ENCODE measurements at places on chromosomes 1 and 21.

- no peak for DNase-seq
Observed at GRCh38 chr1:84940481-84940880, 47.5 kb upstream of the LPAR3 start.

- DNase-seq: no peak
Observed at GRCh38 chr1:164560556-164560955, 1.6 kb downstream of the PBX1 start.

DNA sequence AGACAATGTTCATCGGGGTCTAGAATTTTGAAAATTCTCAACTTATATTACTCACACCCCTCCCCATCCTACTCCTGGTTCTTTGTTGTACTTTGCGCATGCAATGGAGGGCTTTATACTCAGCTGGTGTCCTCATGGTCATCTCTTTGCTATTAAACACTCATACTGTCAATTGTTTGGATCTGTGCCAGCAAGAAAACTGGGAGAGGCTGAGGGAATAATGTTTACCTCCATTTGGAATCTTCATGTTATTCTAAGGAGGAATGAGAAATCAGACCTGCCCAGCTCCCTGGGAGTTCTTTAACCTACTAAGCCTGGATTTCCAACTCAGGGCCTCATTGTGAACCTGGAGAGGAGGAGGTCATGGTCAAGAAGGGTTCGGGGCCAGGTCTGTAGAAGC lies 143.9 kb upstream of the DNAH14 start:
- DNase-seq: no peak

DNA sequence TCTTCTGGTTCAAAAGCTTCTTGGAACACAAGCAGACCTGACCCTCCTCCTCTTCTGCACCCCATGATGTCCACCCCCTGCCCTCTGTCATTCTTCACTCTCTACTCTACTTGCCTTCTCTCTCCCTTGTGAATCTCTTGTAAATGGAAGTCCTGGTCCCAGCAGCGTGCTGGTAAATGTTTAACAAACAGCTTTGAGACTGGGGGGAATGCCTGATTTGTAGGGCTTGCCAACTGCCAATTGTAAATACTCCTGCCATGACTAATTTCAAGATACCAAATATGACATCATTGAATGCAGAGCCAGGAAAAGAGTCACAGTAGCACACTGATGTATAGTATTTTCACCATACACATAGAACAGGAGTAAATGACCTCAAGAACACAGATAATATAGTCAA lies 40.9 kb upstream of the LRRN2 start:
- no peak for DNase-seq

DNA sequence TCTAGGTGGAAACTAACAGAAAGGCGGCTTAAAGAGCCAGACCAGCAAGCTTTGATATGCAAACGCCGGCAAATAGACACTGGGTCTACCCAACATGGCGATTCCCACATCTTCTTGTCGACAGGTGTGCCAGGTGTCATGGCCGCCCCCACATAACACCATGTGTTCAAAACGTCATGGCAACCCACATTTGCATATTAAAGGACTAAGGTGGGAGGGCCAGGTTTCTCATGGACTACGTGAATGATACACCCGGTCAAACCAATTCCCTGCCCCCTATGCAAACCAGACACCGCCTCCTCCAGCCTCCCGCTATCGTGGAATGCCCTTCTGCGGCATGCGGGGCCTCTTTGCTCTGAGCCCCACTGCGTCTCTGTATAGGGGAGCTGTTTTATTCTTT lies 41.3 kb downstream of the ICOSLG start:
- no peak for DNase-seq

DNA sequence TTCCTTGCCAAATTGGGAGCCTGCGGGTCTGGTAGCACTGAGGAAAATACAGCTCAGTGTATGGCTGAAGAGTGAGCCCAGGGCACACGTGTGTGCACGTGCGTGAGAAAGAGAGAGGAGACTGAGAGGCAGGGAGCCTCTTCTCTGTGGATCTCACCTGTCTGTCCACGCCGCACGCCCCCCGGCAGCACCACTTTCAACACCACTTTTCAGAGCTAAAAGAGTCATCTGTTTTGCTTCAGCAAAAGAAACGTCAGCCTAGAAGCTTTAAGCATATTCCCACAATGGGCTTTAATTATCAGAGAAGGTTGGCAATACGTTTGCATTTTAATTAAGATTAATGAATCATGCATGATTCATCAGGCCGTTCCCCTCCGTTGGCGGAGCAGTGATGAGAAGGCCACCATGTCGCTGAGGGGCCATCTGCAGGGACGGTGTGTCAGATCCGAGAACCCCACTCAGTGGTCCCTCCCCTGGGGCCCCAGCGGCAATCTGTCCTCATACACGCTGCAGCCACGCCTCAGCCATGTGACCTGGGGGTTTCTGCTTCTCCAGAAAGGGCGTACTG lies 56.8 kb downstream of the SIK1 start:
- no peak for DNase-seq

DNA sequence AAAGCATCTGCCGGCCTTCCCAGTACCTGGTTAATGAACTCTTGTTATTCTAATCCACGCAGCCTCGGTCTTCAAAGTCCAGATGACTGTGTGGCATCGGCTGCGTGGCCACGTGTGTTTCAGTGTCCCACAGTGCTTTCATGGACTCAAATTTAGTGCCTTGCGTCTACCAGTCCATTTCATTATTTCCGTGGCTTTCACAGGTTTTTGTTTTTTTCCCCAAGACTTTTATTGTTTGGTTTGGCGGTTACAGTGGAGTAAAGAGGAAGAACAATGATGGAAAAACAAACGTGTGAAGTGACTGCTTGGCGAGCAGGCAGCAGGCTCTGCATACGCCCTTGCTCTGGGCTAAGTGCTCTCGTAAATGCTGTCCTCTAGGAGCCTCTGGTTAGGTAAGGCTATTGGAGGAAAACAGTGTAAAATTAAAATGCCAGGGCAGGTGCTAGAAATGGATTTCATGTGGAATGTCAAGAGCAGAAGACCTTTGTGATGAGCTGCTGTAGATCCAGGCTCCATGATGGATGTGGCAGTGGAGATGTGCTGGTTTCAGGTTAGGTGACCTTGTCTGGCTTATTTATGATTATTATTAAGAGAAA lies 536.3 kb downstream of the KIF26B start:
- no peak for DNase-seq

DNA sequence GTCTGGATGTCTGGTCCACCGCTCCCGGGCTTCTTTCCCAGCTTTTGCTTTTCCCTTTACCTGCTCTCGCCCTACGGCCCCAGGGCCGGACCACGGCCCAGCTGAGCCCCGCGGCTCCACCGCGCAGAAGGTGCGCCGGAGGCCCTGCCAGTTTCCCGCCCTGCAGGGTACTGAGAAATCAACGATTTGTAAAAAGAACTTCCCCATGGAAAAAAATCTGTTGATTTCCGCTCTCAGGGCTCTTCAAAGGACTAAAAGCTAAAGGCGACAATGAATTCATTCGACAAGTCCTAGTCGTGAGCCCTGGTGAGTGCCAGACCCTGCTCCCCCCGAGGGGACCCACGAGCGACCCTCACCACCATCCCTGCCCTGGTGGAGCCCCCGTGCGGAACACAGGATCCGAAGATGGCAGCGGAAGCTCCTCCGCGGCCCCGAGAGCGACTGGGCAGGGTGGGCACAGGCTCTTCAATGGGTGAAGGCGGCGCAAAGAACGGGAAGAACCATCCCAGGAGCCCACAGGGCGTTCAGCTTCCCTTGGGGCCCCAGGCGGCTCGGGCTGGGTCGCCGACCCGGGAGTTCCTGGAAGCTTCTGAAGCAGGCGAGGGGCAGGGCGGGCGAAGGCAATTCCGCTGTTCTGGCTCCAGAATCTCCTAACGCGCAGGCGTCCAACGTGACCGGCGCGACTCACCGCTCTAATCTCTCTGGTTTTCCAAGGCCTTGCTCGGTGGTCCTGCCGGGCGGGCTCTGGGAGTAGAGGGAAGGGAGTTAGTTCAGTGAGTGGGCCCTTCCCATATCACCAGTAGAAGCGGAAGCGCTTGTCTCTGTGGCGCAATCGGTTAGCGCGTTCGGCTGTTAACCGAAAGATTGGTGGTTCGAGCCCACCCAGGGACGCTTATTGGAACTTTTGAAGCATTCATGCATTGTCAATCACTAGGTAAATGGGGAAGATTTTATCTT lies 6.6 kb upstream of the RNU1-2 start:
- DNase-seq: peak; percentile 76

Data from inflammatory macrophage treated with lipopolysaccharide for 1 hour (primary cell).